ENCODE measurements at places on chromosomes 1 and 21.

- DNase-seq: peak; percentile 31
Measured at GRCh38 chr1:13749543-13750341, 49.8 kb downstream of the PRDM2 start.

DNA sequence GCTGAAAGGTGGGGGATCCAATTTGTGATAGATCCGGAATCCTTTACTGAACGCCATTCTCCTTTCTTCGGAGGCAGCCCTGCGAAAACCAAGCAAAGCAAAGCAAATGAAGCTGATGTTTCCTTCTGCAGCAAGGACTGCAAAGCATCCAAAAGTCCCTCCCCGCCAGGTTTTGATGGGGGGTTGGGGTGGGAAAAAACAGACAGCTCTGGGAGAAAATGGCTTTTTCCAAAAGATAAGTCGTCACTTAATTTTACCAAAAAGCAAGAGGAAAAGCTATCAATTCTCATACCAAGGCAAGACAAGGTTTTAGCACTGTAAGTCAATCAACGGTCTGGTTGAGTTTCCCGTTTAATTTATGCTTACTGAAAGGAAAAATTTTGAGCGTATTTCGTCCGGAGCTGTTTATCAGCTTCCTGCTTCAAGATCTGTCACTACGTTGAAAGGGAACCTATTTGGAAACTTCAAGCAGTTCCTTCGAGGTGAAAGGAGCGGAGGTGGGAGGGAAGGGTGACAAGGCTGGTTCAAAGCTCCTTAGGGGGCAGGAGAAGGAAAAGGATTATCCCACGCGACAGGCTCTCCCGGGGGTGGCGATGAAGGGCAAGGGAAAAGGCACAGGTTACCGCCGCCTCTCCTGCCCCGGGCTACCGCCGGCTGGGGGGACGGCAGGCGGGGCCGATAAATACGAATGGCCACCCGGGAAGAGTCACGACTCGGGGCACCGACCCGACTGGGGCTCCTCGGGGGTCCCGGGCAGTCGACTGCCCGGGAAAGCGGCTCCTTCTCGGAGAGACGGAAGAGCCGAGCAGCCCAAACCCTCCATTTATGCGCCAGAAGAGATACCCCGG is 750 bp downstream of the SYNJ1 start:
- DNase-seq: peak; percentile 13

GRCh38 chr1:246569248-246570238 is 3.3 kb downstream of the CNST start:
- no peak for DNase-seq

GRCh38 chr21:37072274-37072987 is 440 bp downstream of the PIGP start:
- DNase-seq: no peak

- DNase-seq: peak; percentile 89
Measured at GRCh38 chr1:234608025-234608910, 1.7 kb downstream of the IRF2BP2 start.

DNA sequence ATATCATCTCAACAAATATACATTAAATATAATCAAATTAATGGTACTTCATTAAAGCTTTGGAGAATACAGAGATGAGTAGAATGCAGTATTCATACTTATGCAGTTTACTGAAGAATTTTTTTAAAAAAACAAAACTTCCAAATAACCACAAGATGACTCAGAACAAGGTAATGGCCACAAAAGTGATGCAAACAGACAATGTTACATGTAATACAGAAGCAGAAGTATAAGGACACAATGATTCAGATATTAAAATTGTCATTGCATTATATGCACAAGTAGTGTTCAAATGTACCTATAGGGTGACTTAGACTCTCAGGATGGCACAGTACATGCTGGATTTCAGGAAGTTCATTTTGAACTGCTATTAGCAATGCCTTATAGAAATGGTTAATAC is 227.2 kb upstream of the ST6GALNAC5 start:
- DNase-seq: peak; percentile 69

- no peak for DNase-seq
Measured at GRCh38 chr1:85936470-85936869, 220.1 kb downstream of the COL24A1 start.

- no peak for DNase-seq
Measured at GRCh38 chr1:29504709-29505410, 268.5 kb downstream of the PTPRU start.

GRCh38 chr1:238005116-238005515 is 114.4 kb upstream of the ZP4 start:
- no peak for DNase-seq

GRCh38 chr1:150404465-150404864 is 40.5 kb downstream of the RPRD2 start:
- DNase-seq: no peak

GRCh38 chr1:242764161-242764560 is 239.7 kb upstream of the PLD5 start:
- peak; percentile 1 for DNase-seq

DNA sequence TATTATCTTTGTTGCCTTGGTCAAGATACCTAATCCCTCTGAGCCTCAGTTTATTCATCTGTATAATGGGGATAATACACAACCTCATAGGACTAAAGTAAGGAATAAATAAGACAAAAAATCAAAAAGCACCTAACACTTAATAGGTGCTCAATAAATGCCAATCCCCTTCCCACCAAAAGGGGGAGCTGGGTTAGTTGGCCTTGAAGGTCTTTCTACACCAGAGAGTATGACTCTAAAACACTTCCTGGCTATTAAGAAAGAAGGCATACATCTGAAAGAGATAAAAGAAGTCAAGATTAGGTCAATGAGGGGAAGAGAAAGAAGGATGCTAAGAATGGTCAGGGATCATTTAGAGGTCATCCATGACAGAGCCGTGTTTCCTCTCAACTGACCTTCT is 11.1 kb downstream of the VSIG8 start:
- no peak for DNase-seq
